Dermis blood vessel endothelial cell (primary cell): ENCODE measurements at places on chromosomes 4 and X. TPM values are rescaled to one million over a fixed set of nuclear protein-coding genes. Genes with fewer than 3 reads are reported as not detected.

DNA sequence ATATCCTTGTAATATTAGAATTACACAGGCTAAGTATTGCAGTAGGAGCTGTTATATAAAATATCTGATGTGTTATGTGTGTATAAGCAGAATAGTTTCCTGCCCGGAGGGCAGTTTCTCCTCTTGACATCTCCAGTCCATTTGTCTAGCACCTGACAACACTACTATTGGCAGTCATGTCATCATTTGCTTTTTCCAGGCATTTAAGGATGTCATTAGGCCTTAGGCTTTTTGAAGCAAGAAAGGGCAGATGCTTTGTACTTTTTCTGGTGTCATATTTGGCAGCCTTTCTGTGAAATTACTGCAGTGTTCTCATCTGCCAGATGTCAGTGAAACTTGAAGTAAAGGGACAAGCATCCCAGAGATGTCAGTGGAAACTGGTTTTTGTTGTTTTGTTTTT is 2017.6 kb upstream of the IGFBP7 start:
- DNase-seq, result no peak

GRCh38 chr4:866761-867390 is 40.9 kb upstream of the CPLX1 start:
- DNase-seq, result no peak

DNA sequence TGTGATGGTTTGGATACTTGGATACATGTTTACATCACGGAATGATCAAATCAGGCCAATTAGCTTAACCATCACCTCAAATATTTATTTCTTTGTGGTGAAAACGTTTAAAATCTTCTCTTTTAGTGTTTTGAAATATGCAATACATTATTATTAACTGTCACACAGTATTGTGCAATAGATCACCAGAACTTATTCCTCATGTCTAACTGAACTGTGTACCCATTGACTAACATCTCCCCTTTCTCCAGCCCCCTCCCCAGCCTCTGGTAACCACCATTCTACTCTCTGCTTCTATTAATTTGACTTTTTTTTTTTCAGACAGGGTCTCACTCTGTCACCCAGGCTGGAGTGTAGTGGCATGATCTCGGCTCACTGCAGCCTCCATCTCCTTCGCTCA is 471.9 kb downstream of the BCOR start:
- DNase-seq, result no peak

Gene FREM3
- 0.42 and 0.51 TPM in 2 replicates for total RNA-seq

GRCh38 chr4:89682808-89683207 is 154.2 kb downstream of the SNCA start:
- no peak for DNase-seq

GRCh38 chr4:101259876-101260275 is 87.5 kb downstream of the PPP3CA start:
- DNase-seq, result peak; percentile 53

DNA sequence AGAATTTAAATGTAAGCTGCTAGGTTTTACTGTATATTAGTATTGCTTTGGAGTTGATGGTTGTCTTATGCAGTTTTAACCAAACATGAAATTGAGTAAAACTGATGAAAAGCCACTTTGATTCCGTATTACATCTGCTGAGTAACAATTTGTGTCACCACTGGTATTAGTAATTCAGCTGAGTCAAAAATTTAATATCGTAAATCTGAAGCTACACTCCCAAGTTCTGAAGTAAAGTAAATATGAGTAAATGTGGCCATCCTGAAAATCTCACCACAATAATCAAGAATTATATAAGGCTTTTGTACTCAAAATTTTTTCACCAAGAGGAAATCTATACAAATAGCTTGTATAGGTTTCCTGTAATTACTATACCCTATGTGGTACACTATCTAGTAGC is 142.3 kb downstream of the STPG2 start:
- no peak for DNase-seq

DNA sequence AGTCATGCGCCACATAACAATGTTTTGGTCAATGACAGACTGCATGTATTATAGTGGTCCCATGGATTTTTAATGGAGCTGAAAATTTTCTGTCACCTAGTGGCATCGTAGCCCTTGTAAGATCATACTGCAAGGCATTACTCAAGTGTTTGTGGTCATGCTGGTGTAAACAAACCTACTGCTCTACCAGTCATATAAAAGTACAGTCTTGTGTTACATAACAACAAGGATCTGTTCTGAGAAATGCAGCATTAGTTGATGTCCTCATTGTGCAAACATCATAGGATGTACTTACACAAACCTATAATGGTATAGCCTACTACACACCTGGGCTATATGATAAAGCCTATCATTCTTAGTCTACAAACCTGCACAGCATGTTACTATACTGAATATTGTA is 34.6 kb downstream of the COX18 start:
- DNase-seq, result no peak
